ENCODE measurements at places on chromosomes 5 and 9.

DNA sequence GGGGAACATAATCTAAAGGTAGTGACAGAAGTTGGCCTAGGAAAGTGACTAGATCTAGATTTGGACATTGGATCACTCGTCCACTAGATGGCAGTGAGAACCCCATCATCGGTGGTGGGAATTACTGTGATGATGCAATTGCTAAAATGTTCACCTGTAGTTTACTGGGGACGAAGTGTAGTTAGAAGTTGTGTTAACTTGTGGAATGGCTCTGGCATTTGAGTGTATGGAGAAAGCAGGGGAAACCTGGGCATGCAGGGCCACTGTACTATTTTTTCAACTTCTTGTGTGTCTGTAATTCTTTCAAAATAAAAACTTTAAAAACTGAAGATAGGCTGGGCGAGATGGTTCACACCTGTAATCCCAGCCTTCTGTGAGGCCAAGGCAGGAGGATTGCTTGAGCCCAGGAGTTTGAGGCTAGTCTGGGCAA is 75.5 kb downstream of the PHAX start:
- DNase-seq = peak; percentile 80

- no peak for DNase-seq
Observed at GRCh38 chr9:134540276-134541096, 101.1 kb upstream of the COL5A1 start.

GRCh38 chr5:178488696-178489095 is 101.5 kb downstream of the COL23A1 start:
- no peak for DNase-seq

- DNase-seq = no peak
Observed at GRCh38 chr9:136577941-136578625, 32.2 kb upstream of the NOTCH1 start.

- no peak for DNase-seq
Observed at GRCh38 chr9:12698986-12699385, 5.8 kb downstream of the TYRP1 start.

GRCh38 chr5:180849827-180850226 is 11.2 kb downstream of the ZFP62 start:
- no peak for DNase-seq

- DNase-seq = no peak
Observed at GRCh38 chr9:131910572-131910971, 169.1 kb downstream of the MED27 start.

DNA sequence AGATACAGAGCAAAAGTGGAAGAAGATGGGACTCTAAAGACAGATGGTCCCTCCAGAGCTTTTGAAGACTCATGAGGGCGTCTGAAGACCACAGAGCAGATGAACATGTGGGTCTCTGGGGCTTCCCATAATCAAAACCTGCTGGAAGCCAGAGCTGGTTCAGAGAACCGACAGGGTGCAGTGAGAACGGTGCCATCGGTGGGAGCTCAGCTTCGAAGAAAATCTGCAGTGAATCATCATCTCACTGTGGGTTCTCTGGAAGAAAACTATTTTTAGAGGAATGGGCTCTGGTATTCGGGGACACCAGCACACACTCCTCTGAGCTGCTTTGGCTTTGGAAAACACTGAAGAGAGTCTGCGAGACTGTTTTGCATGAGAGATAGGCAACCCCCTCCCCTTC is 222.4 kb upstream of the PANK3 start:
- DNase-seq = no peak

- DNase-seq = no peak
Observed at GRCh38 chr9:131500939-131501541, 1.7 kb upstream of the POMT1 start.

DNA sequence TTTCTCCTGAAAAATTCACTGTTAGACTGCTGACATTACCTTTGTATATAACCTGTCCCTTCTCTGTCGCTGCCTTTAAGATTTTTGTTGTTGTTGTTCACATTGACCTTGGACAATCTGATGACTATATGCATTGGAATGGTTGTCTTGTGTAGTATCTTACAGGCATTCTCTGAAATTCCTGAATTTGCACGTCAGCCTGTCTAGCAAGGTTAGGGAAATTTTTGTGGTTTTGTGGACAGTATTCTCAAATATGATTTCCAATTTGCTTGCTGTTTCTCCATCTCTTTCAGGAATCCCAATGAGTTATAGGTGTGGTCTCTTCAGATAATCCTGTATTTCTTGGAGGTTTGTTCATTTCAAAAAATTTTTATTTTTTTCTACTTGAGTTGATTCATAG is 140.8 kb downstream of the PRR16 start:
- DNase-seq = no peak

- no peak for DNase-seq
Observed at GRCh38 chr5:150816946-150817345, 29.4 kb upstream of the IRGM start.

DNA sequence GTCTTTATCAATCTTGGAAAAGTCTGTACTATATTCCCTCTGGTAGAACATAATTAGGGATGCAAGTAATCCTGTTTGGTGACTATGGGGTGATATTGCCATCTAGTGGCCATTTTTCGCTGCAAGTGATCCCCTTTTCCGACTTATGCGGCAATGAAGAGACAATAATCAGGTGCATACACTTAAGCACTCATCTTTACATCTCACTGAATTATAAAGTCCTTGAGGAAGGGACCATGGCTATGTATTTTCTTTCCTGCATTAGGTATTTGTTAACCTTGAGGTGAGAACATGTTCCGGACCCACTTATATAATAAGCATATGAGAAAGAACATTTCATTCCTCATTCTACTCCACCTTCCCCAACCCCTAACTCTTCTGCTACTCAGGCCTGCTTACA is 19.6 kb upstream of the LIX1 start:
- peak; percentile 82 for DNase-seq

GRCh38 chr5:72920690-72921502 is 34.9 kb upstream of the FCHO2 start:
- DNase-seq = peak; percentile 81

DNA sequence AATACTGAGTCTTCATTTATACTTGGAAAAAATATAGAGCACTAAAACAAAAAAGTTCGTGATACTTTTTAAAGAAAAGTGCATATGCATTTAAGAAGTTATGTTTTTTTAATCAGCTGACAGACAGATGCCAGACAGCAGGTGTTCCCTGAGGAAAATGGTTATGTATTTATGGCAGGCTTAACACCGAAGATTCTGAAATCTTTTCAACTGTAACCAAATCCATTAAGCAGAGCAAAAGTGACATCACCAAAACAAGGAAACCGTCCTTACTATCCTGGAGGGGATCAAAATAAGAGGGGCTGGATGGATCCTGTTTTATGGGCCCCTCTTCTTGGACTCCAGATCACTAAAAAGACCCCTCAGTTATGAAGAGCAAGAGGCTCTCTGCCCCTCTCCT is 404.9 kb upstream of the ADAMTS16 start:
- DNase-seq = no peak

DNA sequence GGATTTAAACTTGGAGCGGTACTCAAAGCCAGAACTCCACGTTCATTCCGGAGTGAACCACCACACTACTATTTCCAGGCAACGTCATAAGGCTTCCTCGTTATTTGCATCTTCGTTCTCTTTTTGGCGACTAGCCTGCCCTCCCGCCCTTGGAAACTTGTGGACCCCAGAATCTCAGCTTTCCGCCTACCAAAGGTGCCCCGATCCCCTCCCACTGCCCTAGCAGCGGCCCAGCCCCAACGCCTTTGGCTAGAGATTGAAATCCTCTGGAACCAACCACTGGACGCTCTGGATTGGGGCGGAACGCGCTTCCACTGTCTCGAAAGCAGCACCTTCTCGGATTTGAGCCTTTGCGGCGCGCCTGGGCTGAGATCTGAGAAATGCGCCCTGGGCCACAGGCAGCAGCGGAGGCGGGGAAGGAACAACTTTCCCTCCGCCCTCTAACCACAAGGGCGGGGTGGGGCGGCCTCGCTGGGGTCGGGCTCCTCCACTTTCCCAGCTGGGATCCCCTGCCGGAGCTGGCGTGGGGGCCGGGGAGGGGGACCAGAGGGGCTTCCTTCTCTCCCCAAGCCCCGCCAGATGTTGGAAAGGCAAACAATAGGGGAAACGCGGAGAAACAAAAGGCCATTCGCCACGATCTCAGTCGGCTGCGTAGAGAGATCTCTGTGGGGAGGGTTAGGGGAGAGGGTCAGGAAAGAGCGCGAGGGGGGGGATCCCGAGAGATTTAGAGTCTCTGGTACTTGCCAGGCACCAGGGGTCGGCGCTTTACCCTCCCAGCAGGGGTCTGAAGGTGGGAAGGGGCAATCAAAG is 1.3 kb downstream of the MOB3B start:
- no peak for DNase-seq

GRCh38 chr5:40628407-40628806 is 51.3 kb upstream of the PTGER4 start:
- no peak for DNase-seq

DNA sequence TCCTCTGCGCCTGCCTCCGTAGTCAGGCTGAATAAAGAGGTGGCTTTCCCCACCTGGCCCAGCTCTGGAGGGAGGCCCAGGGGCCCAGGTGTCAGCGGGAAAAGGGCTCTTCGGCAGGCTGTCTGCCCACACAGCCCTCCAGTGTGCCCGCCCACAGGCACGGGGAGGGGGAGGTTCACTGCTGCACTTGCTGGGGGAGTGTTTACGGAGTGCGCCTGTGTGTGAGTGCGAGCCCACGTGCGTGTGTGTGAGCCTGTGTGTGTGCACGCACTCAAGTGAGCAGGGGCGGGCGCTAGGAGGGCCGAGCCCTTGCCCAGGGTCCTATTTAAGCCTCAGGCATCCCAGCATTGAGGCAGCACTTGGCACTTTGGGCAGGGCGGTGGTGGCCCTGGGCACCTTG is 10.9 kb downstream of the DNLZ start:
- DNase-seq = no peak

- no peak for DNase-seq
Observed at GRCh38 chr9:69370430-69370829, 45.4 kb downstream of the ENTREP1 start.

- DNase-seq = no peak
Observed at GRCh38 chr9:109976303-109976702, 196.3 kb downstream of the PALM2AKAP2 start.

DNA sequence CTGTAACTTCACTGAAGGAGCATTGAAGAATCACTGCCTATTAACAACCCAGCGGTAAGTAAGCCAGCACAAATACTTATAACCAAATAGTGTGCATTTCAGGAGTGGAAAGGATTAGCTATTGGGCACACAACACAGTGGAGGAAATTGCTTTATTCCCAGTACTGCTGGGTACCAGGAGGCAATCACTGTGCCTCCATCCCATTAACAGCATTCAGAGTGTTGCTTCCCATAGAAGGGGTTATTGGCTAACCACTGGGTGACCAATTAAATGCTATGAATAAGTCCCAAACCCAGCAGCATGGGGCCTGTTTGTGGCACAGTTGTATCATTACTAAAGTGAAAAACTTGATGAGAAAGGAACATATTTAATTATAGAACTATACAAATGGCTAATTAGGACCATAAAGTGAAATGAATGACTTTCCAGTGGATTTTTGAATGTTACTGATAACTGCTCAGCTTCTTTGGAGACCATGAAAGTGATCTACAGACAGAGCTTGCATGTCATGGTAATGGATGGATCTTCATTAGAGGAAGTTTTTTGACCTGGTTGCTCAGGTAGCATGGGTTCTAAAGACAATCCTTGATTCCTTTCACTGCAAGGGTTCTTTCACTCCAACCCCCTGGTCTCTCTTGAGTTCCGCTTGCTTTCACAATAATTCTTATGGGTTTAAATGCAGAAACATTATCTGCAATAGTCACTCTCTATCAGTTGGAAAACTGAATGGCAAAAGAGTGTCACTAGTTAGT is 413.3 kb upstream of the RORB start:
- DNase-seq = no peak

- no peak for DNase-seq
Observed at GRCh38 chr5:122697191-122697590, 77.7 kb upstream of the SNX2 start.

- DNase-seq = no peak
Observed at GRCh38 chr9:17291766-17292165, 156.9 kb downstream of the CNTLN start.

DNA sequence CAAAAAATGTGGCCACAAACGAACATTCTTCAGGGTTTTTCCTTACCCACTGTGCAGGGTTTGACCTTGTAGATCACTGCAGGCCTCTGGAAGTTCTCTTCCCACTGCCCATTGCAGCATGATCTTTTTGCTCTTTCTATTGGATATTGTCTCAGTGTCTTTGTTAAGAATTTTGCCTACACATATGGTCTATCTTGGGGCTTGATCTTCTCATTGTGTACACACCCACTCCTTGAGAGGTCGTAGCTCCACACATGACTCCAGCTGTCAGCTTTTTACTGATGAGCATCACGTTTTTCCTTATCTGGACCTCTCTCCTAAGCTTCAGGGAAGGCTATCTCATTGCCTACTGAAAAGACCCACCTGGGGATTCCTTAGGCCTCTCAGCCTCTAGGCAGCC is 3.0 kb upstream of the GLRX start:
- DNase-seq = no peak

DNA sequence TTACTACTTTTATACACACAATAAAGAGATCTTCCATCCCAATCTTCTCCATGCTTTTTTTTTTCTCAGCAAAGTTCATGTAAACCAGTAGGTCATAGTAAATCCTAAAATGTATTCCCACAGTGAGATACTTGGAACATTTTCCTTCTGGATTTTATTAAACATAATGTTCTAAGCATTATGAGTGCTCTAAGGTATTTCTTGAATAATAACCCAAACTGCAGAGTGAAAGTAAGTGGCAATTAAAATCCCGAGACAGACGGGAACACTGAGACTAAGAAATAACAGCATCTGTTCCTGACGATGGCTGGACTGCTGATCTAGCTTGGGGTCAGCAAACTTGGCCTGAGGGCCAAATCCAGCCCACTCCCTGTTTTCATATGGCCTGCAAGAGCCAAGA is 359.8 kb downstream of the ARL15 start:
- no peak for DNase-seq

- DNase-seq = no peak
Observed at GRCh38 chr5:32500181-32500580, 55.6 kb upstream of the ZFR start.

DNA sequence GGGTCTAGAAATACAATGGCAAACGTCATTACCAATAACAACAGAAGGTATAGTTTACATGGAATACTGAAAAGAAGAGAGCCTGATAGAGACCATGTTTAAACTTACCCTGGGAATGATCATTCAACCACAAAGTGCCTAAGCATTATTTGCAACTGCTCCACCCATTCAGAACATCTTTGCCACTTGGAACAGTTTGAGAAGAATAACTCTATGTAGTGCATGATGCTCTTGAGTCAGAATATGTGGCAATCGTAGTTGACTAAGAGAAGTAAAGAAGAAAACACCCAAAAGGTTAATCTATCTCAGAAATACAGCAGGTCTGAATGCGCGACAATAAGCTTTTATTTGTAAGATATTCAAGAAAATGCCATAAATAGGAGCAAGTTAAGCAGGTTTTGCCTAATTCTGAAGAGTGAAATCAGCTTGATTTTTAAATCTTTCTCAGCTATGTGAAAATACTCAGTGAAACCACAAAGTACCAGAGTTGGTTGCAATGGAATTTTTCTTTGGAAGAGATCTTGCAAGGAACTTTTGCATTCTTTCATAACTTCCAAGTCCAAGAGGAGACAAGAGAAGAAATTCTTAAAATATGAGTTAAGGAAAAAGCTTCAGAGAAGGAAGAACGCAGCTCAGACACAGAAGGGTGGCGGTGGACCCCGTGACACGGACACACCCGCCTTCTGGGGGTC is 64.3 kb downstream of the HABP4 start:
- no peak for DNase-seq

Data from hematopoietic multipotent progenitor cell treated with erythropoietin and hydrocortisone succinate and interleukin-3 and kit ligand, for 17 days (in vitro differentiated cells).